ENCODE measurements at places on chromosomes 1 and 21. TPM values are rescaled to one million over a fixed set of nuclear protein-coding genes. Genes with fewer than 3 reads are reported as not detected.

- DNase-seq = no peak
Measured at GRCh38 chr21:38467911-38468310, 30.4 kb downstream of the ERG start.

- no peak for DNase-seq
Measured at GRCh38 chr1:157104598-157105293, 5.1 kb upstream of the ETV3L start.

DNA sequence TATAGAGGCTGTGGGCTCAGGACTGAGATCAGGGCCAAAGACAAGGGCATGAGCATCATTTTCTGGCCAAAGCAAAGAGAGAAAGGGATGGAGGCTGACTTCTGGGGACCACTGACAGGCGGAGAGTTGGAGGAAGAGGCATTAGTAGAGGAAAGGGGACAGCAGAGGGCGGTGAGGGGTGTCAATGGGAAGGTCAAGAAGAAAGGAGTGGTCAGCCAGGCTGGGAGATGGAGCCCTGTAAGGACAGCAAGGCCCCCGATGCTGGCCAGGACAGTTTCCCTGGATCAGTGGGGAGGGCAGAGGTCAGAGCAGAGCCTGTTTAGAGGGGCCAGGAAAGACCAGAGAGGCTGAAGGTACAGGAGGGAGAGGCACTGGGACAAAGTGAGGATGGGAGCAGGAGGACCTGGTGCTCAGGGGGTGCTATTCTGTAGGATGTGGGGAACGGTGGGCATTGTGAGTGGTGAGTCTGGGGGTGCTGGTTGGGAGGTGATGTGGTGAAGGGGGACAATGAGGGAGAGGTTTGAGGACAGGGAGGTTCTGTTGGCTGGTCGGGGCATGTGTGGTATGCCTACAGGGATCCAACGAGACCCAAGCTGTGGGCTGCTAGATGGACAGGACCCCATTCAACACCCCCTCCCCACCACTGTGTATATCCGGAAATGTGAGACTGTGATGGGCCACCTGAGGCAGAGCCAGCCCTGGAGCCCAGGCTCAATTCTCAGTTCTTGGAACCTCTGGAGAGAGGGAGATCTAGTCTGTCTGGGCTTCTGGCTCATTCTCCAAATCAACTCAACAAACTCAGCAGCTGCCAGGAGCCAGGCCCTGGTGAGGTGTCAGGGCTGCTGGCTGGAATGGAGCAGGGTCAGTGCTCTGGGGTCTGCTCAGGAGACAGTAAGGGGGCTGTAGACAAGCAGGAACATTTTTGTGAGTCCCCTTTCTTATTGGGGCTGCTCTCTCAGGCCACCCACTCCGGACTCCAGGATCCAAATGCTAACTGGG lies 1.4 kb upstream of the FAM151A start:
- no peak for DNase-seq

GRCh38 chr1:113508364-113509164 lies 118.2 kb downstream of the MAGI3 start:
- no peak for DNase-seq

DNA sequence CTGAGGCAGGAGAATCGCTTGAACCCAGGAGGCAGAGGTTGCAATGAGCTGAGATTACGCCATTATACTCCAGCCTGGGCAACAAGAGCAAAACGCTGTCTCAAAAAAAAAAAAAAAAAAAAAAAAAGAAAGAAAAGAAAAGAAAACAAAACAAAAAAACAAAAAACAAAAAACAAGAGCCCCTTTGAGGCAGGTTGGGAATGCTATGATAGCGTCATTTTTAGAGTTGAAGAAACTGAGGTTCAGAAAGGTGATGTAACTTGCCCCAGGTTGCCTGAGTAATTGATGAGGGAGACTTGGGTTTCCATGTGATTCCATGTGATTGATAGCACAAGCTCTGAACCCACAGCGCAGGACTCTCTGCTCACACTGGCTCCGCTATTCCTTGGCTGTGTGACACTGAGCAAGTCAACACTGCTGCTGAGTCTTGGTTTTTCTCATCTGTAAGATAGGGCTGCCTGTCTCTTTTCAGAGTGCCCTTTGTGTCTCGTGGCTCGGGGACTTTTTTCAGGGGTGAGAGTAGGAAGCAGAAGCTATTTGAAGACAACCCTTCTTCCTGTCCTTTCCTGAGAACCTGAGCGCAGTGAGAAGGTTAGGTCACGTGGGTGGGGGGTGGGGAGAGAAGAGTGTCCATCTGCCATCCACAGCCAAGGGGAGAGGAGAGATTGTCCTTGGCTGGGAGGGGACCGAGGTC lies 2.5 kb downstream of the CNR2 start:
- no peak for DNase-seq

DNA sequence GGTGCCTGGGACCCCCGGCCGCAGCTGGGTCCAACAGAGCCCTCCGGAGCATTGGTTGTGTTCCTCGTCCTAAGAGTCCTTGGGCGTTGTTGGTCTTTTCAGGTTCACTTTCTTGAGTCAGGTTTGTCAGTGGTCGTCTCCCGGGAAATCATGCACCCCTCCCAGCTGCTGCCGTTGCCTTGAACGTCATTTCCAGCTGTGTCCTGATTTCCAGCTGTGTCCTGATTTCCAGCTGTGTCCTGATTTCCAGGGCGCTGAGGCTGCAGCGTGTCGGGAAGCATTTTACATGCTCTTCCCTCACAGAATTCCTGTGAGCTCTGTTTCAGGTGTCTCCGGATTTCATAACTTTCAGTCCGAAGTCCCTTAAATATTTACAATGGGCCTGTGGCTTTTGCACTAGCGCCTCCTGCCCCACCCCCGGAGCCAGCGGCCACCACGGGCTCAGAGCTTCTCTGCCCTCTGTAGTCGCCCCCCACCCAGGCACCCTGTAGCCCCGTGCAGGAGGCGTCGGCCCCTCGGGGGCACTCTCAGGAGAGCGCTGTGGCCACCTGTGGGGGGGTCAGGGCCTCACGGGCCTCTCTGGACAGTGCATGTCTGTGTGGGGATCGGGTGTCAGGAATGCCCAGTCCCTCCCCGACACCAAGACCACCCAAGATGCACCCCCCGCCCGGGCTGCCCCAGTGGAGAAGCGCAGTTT lies 66.7 kb downstream of the COL18A1 start:
- DNase-seq = no peak

DNA sequence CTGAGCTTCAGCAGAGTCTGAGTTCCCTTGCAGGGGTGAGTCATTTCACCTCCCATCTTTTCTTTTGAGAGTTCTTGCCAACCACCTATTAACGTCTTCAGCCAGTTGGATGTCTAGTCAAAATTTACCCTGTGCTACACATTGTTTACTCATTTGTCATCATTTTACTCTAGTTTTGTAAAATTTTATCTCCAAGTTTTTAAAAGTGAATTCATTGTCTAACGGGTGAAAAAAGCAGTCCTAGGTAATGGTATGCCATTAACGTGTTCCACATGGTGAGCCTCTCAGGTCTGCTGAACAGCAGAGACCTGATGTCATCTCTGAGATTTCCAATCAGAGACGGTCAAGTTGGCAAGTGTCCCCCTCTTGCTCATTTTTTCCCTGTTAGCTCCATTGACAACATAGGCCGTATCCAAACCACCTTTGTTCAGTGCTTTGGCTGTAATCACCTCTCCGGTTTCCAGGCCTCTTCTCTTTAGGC lies 85.4 kb downstream of the TBX15 start:
- DNase-seq = no peak

GRCh38 chr1:156821801-156822200 lies 5.2 kb upstream of the SH2D2A start:
- DNase-seq = no peak

GRCh38 chr1:87400813-87401212 lies 72.1 kb downstream of the LMO4 start:
- DNase-seq = no peak

DNA sequence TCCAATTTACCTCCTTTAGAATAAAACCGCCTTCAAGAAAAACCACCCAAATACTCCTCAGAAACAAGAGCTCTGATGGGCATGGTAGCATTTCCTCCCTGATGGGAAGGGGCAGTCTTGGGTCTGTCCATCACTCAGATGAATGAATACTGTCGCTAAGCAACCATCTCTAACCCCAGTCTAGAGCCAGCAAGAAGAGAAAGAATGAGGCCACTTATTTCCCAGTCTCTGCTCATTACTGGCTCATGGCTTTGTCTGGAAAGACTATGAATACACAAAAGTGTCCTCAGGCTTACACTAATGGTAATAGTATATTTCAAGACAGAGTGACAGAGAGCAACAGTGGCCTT lies 51.0 kb upstream of the F3 start:
- no peak for DNase-seq

DNA sequence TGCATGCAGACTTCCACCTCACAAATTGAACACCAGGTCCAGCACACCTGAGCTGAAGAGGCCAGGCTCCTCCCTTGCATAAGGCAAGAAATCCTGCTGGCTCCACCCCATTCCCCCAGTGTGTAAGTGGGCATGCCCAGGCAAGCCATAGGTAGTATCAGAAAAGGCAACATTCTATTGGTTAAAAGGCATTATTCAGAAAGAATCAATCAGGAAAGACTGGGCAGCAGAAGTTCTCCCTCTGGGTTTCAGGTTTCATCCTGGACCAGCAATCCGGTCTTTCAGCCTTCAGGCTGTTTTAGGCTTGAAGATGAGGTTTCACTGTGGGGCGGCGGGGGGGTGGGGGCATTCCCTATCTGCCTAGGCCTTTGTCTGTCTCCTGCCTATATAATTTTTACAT lies 42.0 kb upstream of the LHX8 start:
- no peak for DNase-seq

- no peak for DNase-seq
Measured at GRCh38 chr21:44897326-44898010, 23.2 kb downstream of the ITGB2 start.

DNA sequence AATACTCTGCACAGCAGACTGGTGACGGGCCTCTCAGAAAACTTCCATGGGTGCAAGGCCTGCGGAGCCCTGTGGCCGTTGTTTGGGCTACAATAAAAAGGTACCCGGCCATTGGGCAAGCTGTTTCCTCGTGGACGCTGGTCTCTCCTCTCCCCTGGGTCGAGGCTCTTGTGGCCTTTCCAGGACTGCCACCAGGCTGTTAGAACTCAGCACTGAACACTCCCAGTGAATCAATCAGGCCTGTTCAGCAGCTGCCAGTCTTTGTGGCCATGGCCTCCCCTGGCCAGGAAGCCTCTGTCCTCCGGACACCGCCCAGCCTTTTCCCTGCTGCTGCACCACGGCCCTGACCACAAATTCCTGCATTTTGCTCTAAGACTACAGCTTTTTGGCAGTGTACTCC lies 33.0 kb upstream of the ACTRT2 start:
- no peak for DNase-seq

- no peak for DNase-seq
Measured at GRCh38 chr1:193060938-193061337, 1.5 kb downstream of the RO60 start.

GRCh38 chr1:161171696-161172095 lies 5.5 kb downstream of the PPOX start:
- no peak for DNase-seq

- no peak for DNase-seq
Measured at GRCh38 chr1:97929874-97930851, 9.3 kb upstream of the DPYD start.

GRCh38 chr21:34877485-34878128 lies 171.5 kb downstream of the RUNX1 start:
- no peak for DNase-seq

GRCh38 chr1:44855742-44856141 lies 12.7 kb upstream of the PTCH2 start:
- DNase-seq = no peak

DNA sequence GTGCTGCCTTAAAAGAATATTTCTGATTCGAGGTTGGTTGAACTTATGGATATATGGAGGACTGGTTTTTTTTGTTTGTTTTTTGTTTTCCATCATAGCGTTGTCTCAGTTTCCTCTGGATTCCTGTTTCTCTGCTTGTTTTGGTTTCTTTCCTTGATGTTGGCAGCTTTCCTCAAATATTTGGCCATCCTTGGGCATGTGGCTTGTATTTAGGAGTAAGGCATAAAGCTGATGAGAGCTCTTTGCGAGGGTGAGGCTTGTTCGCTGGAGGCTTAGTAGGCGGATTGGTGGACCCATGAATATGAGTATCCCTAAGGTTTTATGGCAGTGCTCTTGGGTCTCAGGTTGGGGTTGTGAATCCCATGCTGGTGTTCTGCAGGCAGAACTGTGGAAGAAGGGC lies 22.9 kb downstream of the DYRK1A start:
- DNase-seq = no peak

- no peak for DNase-seq
Measured at GRCh38 chr1:115142616-115143015, 53.3 kb upstream of the TSPAN2 start.

GRCh38 chr1:115222616-115223402 lies 115.2 kb downstream of the NGF start:
- DNase-seq = no peak

- DNase-seq = no peak
Measured at GRCh38 chr21:39796466-39796865, 51.5 kb downstream of the IGSF5 start.

DNA sequence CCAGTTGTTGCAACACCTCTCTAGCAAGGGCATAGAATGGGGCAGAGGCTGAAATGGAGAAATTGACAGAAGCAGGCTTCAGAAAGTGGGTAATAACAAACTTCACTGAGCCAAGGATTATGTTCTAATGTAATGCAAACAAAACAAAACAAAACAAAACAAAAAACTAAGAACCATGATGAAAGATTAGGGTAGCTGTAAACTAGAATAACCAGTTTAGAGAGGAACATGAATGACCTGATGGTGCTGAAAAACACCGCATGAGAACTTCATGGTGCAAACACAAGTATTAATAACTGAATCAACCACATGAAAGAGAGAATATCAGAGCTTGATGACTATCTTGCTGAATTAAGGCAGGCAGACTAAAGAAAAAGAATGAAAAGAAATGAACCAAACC lies 1707.7 kb downstream of the BRINP3 start:
- no peak for DNase-seq

FCGR1A gene
- not detected for total RNA-seq

SF3B4 gene
- total RNA-seq = 71.9 TPM

BATF3 gene
- total RNA-seq = 0.71 TPM

FMO1 gene
- 2.7 TPM for total RNA-seq
